ENCODE measurements at places on chromosomes 2 and 18. TPM values are rescaled to one million over a fixed set of nuclear protein-coding genes. Genes with fewer than 3 reads are reported as not detected.
A peak's percentile ranks its signal among the peaks of the same experiment; 100 is the strongest.

- no peak for DNase-seq
These were observed 18.1 kb upstream of the CYP26B1 start for GRCh38 chr2:72165792-72166191.

The PTPRN gene
- 3.2 TPM for polyA plus RNA-seq

The SLC4A3 gene
- polyA plus RNA-seq = 7.6 TPM

DNA sequence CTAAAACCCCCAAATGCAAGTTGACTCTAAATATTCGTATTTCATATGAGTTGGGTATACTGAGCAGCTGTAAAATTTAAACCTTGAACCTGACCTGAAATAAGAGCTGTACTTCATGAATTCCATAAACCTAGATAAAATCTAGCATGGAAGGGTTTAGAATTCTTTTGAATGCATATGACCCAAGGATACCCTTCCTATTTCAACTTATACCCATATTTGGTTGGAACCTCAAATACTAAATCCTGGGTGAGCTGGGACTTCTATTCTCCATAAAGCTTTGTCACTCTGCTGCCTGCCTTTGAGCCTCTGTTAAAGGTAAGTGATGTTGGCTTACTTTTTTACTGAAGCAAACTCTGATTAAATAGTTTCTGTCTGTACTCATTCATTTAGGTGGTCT, 994.6 kb downstream of the SUCLG1 start:
- peak; percentile 9 for DNase-seq

DNA sequence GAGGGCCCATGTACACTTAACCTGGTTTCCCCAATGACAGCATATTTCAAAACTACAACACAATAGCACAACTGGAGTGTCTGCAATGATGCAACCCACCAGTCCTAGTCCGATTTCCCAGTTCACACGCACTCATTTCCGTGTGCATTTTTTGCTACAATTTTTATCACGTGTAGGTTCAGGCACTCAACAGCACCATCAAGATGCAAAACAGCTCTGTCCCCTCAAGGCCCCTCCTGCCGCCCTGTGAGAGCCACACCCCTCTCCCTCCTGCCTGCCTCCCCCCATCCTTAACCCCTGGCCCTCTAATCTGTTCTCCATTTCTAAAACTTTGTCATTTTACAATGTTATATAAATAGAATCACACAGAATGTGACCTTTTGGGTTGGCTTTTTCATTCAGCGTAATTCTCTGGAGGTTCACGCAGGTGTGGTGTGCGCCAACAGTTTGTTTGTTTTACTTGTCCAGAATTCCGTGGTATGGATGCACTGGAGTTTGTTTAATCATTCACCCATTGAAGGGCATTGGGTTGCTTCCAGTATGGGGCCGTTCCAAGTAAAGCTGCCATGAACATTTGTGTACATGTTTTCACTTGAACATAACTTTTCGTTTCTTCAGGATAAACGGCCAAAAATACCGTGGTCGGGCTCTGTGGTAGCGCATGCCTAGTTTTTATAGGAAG, 8.4 kb downstream of the KCNIP3 start:
- DNase-seq = no peak

The OBSL1 gene
- polyA plus RNA-seq = 75.9 TPM

GRCh38 chr2:226623587-226624368, 175.8 kb downstream of the IRS1 start:
- DNase-seq = no peak

- DNase-seq = no peak
These were observed 16.7 kb downstream of the HOXD1 start for GRCh38 chr2:176205126-176205525.

DNA sequence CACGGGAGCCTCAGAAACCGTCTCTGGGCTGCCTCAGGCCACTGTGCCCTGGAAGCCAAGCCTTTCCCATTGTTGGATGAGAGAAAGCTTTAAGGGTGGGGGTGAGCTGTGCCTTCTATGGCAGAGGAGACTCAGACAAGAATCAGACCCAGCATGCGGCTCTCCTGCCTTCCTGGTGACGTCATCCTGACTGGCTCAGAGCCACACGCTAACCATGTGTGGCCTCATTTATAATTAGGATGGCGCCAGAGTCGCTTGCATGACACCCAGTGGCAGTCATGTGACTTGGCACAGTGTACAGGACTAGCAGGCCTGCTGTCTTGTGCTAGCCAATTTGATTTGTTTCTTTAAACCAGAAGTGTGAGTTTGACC, 99.1 kb downstream of the SH3BP4 start:
- DNase-seq = peak; percentile 83

GRCh38 chr2:133447303-133447702, 121.0 kb downstream of the NCKAP5 start:
- no peak for DNase-seq

The EIF5B gene
- polyA plus RNA-seq = 4.8 TPM

- no peak for DNase-seq
These were observed 36.7 kb downstream of the ASAP2 start for GRCh38 chr2:9243357-9243756.

DNA sequence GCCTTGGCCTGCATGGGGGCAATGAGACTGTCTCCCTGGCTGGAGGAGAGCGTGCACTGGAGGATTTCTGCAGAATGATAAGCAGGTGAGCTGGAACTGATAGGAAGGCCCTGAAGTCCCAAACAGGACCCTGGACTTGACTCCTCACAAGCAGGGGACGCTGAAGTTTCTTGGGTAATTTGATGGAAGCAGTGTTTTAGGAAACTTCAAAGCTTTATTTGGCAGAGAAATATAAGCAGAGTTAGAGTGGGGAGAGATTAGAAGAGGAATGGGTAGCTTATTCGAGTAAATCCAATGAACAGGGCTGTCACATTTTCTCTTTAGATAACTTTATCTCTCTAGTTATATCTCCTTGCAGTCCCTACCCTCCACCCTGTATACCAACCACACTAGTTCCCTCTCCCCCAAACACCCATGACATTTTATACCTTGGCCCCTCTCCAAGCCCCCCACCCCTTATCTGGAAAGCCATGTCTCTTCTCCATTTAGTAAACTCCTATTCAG, 73.6 kb upstream of the IGFBP5 start:
- no peak for DNase-seq

- no peak for DNase-seq
These were observed 111.6 kb upstream of the SATB2 start for GRCh38 chr2:199569336-199569735.

The GNAL gene
- polyA plus RNA-seq = 0.43 TPM

- DNase-seq = no peak
These were observed 61.0 kb downstream of the GRB14 start for GRCh38 chr2:164560181-164560792.

All from BJ (cell line).